ENCODE measurements at places on chromosomes 16 and 17. TPM values are rescaled to one million over a fixed set of nuclear protein-coding genes. Genes with fewer than 3 reads are reported as not detected.

DNA sequence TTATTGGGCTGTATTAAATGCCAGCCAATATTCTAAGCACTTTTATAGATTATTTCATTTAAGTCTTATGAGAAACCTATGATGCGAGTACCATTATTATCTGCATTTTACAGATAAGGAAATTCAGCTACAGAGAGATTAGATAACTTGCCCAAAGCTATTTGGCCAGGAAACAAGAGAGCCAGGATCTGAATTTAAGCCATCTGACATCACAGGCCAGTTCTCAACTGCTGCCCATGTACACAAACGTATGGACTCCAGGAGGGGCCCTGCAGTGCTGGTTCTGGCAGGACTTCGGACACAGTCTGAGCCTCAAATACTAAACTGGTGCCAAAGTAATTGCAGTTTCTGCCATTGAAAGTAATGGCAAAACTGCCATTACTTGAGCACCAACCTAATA, 40.2 kb downstream of the CPPED1 start:
- DNase-seq = no peak

DNA sequence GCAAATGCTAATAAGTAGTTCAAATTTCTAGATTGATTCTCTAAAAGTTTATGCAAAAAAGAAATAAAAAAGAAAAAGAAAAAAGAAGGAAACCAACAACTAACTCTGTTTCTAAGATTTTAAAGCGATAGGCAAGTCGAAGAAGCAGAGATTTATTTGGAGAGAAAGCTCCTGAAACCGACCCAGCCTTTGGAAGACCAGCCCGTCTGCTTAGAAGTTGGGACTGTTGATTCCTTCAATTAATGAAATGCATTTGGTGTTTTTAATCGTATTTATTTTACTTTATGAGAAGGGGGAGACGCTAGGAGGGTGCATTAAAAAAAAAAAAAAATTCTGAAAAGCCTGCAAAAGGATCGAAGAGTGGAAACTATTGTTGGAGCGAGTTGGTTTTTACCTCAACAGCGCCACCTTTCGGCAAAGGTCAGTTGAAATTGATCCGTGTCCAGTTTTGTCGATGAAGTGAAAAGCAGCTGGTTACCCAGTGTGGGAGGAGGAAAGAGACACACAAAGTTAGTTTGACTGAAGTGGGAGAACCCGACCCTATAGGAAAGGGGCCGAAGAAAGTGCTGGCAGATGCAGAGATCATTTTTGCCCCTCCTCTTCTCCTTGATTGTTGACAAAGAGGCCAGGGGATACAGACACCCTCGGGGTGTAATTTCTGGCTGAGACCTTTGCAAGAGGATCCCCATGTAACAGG, 1.5 kb upstream of the MAF start:
- DNase-seq = peak; percentile 60

GRCh38 chr17:48261297-48261880, 153.8 kb downstream of the SNX11 start:
- DNase-seq = peak; percentile 57

CDRT15 gene
- not detected for total RNA-seq
